ENCODE measurements at places on chromosomes 11 and 22. TPM values are rescaled to one million over a fixed set of nuclear protein-coding genes. Genes with fewer than 3 reads are reported as not detected.

The PKDREJ gene
- not detected for total RNA-seq

The OR52A1 gene
- not detected for total RNA-seq

The SDHD gene
- 109 TPM for total RNA-seq

The CSF2RB gene
- 0.04 TPM for total RNA-seq
